ENCODE measurements at places on chromosomes 5 and 9. TPM values are rescaled to one million over a fixed set of nuclear protein-coding genes. Genes with fewer than 3 reads are reported as not detected.

Gene PCDHB10
- total RNA-seq, result 1.1 TPM

Gene TXNDC8
- total RNA-seq, result not detected

Gene ENHO
- 0.29 TPM for total RNA-seq

Gene KIF24
- 3.7 TPM for total RNA-seq

Gene SCGB3A2
- not detected for total RNA-seq

Gene RAB3C
- 4.9 TPM for total RNA-seq

Gene IFNA2
- not detected for total RNA-seq

Gene CENPP
- total RNA-seq, result 2.3 TPM

Gene PCDHB14
- total RNA-seq, result 0.98 TPM

Gene NR2F1-AS1
- total RNA-seq, result 16.4 TPM

Gene OTP
- total RNA-seq, result not detected

Gene FOXD4L4
- total RNA-seq, result 0.19 TPM

Gene C9
- not detected for total RNA-seq

Gene ZBTB5
- total RNA-seq, result 13.5 TPM

Gene BTNL8
- total RNA-seq, result not detected

Gene ADAMTS6
- 78.4 TPM for total RNA-seq

Gene EQTN
- total RNA-seq, result not detected

Gene DNAJC25
- 2.9 TPM for total RNA-seq

Gene PCDHGB6
- total RNA-seq, result 6.2 TPM

Gene VLDLR
- 12.4 TPM for total RNA-seq

Gene ERAP2
- 77.3 TPM for total RNA-seq

Gene CEP72
- total RNA-seq, result 4.1 TPM

Gene IFNB1
- total RNA-seq, result not detected

Gene APC
- total RNA-seq, result 67.9 TPM

Gene LCN12
- 0.29 TPM for total RNA-seq

Gene SREK1IP1
- 16.3 TPM for total RNA-seq

Gene RUSC2
- 39.5 TPM for total RNA-seq

All from vein endothelial cell (primary cell).